AG10803 (cell line): ENCODE measurements at places on chromosomes 6 and 20.
A peak's percentile ranks its signal among the peaks of the same experiment; 100 is the strongest.

DNA sequence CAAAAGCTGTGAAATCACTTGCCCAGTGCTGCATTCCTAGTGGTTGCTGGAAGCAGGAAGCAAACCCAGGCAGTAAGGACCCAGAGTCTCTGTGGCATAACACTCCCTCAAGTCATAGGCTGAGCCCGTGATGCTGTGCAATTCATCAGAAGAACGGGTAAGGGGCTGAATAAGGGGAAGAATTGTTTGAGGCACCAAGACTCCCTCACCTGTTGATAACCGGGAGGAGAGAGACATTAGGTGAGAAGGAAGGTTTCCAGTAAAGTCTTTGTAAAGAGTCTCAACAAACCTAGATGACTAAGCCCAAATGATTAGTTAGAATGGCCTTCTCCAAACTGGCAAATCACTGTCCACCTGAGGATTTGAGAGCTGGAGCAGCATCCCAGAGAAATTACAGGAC lies 18.3 kb downstream of the ENPP3 start:
- no peak for DNase-seq

- no peak for DNase-seq
These were observed 93.7 kb upstream of the PMEPA1 start for GRCh38 chr20:57803508-57804005.

DNA sequence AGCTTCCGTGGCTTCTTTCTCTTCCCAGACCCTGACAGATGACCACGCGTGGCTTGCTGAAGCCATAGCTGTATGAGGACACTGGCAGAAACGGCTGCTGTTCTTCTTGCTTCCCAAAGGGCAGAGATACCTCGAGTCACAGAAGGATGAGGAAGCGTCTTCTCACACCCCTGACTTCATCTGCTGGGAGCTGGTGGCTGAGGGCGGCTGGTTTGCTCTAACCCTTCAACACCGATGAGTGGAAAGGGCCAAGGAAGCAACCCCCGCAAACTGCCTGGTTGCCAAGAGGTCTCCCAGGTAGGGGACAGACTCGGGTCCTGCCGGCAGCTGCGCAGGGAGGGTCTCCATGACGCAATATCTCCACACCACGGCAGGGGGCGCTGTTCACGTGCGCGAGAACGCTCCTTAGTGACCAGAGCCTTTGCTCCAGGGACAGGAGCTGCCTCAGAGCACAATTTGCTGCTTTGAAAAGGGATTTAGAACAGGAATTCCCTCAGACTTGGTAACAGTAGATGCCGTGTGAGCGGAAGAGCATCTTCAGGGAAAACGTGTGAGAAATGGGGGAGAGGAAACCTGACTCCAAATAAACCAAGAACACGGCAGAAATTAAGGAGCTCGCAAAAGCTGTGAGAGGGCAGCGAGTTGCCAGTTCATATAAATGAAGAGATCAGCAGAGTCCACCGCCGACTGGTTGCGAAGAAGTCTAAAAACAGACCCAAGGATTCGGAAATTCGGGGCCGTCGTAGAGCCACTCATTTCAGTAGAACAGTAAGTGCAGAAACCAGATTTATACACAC lies 80.2 kb downstream of the ERMARD start:
- DNase-seq, result peak; percentile 37

DNA sequence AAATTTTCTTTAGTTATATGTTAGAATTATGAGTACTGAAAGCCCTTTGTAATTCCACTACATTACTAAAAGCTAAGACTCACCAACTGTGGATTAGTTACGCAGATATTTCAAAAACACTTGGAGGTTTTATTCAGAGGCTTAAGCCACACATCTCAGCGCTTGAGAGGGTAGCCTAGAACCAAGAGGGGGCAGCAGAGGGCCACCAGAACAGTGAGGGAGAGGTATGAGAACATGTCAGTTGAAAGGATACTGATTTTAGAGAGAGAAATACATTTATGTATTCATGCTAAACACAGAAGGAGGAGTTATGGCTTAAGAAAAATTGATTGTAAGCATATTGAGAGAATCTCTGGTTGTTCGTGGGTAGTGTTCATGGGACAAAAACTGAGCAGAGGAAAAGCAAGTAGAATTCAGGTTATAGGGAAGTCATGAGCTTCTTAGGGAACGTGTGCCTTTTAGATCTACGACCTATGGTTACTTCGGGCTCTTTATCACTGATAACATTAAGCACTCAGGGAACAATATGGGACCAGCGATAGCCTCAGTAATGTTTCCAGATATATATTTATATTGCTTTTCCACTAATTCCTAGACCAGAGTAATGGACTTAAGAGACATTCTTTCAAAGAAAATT lies 20.4 kb upstream of the SERINC1 start:
- DNase-seq, result peak; percentile 66

DNA sequence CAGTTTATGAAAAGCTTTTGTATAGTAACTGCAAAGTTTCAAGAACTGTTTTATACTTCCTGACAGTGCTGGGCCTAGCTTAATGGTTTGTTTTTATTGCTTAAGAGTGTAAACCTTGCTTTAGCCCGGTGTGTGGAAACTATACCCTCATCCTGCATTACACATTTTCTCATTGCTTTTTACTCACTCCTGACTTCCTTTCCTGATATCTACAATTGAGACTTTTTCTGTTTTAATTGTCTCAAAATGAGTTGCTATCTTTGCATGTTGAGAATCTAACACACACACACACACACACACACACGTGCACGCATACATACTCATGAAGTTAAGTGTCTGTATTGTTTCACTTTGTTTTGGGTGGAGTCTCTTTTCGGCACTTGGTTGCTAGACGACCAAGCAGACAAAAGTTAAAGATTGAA lies 16.7 kb downstream of the BMP2 start:
- peak; percentile 56 for DNase-seq

DNA sequence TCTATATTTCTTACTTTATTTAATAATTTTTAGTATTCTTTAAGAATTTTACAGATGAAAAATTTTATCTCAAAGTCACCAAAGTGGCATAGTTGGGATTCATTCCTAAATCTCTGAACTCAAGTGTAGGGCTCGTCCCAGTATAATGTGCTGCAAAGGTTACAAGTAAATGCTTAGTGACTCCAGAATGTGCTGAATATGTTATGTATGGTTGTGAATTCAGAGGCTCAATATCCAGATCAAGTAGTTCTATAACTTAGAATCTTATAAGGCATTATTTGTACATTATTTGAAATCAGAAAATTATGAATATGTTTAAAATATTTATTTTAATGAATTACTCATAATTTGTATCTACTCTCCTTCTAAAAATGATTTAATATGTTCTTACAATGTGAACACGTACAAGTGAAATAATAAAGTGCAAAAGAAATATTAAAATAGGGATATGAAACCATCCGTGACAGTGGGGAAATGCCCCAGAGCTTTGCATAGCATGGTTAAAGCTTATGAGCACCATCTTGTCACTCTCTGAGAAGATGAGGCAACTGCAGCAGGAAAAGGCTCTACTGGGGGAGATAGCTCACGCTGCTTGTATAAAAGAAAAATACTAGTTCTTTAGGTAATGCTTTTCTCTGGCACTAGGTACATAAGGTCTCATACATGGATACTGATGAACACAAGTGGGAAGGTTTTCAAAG lies 259.0 kb downstream of the FOXC1 start:
- no peak for DNase-seq

GRCh38 chr6:53408826-53409225 lies 60.1 kb upstream of the ELOVL5 start:
- no peak for DNase-seq

- no peak for DNase-seq
These were observed 48.7 kb upstream of the CDH4 start for GRCh38 chr20:61203320-61203719.

DNA sequence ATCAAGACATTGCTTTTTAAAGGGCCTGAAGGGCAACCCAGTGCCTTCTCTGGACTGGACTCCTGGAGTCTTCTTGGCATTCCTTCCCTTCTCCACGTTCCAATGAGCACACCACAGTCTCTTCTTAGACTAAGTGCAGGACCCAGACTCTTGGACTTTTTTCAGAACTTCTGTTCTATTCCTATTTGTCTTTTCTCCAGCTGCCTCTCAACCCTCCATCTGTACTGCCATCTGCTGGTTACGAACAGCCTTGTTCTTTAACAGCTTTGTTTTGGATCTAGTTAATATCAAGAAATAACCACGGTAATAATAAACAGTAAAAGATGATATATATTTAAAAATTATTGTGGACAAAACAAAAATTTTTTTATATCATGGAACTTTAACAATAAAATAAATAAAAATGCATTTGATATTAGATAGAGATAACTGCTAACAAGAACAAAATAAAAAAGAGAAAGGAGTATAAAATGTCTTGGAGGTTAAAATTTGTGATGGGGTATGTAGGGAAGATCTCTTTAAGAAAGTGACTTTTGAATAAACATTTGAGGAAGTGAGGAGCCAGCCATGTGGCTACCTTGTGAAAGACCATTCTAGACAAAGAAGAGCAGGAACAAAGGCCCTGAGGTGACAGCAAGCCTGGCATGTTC lies 105.1 kb upstream of the HCRTR2 start:
- peak; percentile 73 for DNase-seq

GRCh38 chr6:142570221-142570671 lies 268.4 kb downstream of the ADGRG6 start:
- peak; percentile 69 for DNase-seq

- peak; percentile 59 for DNase-seq
These were observed 43.1 kb downstream of the POPDC3 start for GRCh38 chr6:105136431-105137350.

- DNase-seq, result peak; percentile 50
These were observed 49.9 kb downstream of the RIN2 start for GRCh38 chr20:19807946-19808330.

DNA sequence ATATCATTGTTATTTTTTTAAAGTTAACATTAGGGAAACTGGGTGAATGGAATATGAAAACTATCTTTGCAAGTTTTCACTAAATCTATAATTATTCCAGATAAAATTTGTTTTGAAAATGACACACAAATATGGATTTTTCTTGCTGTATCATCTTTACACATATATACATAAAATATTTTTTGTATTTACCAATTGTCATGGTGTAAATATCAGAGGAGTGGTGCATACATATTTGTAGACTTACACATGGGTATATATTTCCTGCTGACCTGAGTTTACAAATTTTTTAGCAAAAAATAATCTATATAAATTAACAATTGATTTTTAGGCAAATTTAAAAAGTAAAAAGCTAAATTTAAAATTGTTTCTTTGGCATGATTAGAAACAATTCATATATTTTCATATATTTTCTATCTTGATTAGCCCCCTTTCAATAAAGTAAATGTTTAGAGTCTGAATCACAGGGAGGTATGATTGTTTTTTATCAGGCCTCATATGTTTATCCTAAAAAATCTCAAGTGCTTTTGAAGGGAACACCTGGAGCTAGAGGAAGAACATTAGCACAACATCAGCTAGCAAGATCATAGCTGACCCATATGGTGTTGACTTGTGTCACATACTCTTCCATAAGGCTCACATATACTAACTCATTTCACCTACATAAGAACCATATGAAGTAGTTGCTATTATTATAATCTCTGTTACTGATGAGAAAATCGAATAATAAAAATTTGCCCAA lies 671.8 kb upstream of the GJE1 start:
- DNase-seq, result no peak
